ENCODE measurements at places on chromosomes 12 and 14.

DNA sequence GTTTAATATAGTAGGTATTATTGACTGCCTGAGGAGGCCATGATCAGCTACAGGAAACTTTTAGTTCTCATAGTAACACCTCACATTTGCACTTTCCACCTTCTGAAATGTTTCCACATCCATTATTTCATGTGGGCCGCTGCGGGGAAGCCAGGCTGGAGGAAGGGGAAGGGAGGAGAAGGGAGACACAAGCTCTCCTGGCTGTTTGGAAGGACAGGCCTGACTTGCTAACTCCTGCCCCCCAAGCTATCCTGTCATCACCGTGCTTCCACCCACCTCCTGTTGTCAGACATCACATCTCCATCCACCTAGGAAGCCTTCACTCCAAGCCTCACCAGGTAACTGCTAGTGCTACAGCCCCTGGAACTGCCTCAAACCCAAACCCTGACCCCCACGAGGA, 9.5 kb downstream of the DPF3 start:
- no peak for DNase-seq

GRCh38 chr14:63902375-63902976, 49.7 kb downstream of the SYNE2 start:
- no peak for DNase-seq

DNA sequence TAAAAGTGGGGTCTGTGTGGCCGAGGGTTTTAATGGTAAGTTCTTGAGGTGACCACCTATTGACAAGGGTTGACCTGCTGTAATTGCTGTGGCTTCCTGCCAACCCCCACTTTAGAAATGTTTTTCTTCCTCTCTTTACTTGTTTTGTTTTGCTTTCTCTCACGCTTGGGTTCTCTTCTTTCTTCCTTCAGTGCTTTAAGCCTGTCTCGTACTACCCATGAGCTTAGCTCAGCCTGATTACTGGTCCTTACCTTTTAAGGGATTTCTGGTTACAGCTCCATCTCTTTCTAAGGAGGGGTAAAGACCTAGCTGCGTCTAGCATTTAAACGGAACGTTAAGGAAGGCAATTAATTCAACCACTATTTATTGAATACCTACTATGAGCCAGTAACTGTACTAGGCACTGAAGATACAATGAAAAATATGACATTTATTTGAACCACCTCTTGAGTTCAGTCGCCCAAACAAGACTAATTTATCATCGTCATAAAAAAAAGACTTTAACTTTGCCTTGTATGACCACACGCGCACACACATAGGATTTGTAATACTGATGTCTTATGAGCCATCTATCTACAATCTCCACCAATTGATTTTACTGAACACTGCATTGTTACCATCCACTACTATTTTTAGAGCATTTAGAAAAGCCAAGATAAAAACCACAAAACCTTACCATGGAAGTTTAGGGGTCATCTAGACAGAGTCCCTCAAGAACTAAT, 888 bp upstream of the PPP1R12A start:
- DNase-seq = no peak

GRCh38 chr12:123363390-123363739, 1.3 kb downstream of the SBNO1 start:
- no peak for DNase-seq

- no peak for DNase-seq
Observed at GRCh38 chr12:116863275-116863767, 17.9 kb downstream of the HRK start.

Measured in astrocyte of the cerebellum (primary cell).